NCI-H82 (cell line): ENCODE measurements at places on chromosomes 5 and 9.

DNA sequence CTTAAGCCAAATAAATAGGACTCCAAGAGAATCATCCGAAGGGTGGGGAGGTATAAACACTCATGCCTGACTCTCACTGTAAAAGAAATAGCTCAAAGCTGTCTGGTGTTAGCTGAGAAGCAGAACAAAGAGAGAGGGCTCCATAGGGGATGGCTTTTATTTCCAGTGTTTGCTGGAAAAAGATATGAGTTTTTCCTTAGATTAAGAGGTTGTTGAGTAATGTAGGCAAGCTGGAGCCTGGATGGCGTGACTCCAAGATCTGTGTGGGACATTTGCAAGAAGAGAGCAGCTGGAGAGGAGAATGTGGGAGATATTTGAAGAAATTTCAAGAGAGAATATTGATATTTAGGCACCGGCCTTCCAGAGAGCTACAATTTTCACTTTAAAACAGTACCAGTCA lies 793.7 kb upstream of the RGMB start:
- no peak for DNase-seq

GRCh38 chr5:17115855-17116254 lies 101.6 kb upstream of the BASP1 start:
- DNase-seq = peak; percentile 10

GRCh38 chr9:4849369-4849768 lies 56.6 kb downstream of the RCL1 start:
- no peak for DNase-seq

- DNase-seq = no peak
Observed at GRCh38 chr9:22170990-22171670, 162.0 kb upstream of the CDKN2B start.

DNA sequence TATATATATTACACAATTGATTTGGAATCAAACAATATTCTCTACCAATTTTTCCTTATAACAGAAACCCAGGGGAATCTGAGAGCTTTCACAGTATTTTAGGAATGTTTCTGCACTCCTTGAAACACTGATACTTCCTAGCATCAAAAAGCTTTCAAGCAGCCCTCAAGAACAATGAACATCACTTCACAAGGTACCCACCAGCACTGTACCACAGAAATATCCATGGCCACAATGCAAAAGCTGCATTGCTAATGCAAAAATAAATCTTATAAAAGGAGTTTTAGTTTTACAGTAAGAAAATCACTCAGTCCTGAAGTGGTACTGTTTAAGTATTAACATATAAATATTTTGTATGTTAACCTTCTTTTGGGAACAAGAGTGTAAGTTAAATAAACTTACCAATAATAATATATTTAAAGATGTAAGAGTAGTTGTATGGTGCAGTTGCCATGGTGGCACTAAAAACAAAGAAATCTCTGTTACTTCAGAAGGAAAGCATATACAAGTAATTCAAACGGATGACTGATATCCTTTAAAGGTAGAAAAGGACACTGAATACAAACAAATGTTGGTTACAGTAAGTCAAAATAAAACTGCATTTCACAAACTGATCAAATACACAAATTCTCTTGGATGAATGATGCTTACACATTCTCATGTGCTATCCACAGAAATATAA lies 8.6 kb downstream of the RAB14 start:
- DNase-seq = no peak

DNA sequence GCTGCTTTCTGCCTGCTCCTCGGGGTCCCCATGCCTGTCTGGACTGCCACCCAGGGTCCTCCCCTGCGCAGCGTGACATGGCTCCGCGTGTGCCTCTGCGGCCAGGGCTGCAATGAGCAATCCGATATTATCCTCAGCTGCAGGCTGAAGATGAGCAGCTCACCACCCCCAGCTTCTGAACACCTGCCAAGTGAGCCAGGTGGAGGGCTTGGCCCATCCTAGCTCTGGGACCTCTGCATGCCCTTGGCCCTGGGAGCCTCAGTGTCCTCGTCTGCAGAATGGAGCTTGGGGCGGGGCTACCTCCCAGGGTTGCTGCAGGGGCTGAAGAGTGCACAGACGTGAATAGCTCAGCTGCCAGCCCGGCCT lies 4.1 kb upstream of the MYMK start:
- no peak for DNase-seq

DNA sequence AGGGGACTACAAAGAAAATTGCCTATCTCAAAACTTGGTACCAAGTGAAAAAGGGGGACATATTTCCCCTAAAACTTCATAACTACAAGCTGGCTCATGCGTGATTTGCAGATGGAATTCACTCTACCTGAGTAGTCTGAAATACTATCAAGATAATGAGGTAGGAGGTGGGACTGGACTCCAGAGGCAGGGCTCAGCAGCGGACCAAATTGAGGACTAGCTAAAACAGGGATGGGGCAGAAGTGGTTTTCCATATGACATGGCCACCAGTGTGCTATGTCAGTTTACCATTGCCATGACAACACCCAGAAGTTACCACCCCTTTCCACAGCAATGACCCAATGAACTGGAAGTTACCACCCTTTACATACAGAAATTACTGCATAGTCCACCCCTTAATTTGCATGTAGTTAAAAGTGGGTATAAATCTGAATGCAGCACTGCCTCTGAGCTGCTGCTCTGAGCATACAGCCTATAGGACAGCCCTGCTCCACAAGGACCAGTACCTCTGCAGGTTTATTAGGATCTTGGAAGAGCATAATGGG lies 30.4 kb upstream of the TESK1 start:
- no peak for DNase-seq

- no peak for DNase-seq
Observed at GRCh38 chr5:62969409-62970120, 390.9 kb downstream of the LRRC70 start.

DNA sequence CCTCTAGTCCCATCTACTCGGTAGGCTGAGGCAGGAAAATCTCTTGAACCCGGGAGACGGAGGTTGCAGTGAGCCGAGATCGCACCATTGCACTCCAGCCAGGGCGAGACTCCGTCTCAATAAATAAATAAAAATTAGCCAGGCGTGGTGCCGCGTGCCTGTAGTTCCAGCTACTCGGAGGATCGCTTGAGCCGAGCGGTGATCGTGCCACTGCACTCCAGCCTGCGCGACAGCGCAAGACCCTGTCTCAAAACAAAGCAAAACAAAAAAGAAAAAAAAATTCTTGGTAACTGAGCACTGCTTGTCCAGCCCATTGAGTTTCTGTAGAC lies 710 bp upstream of the WDR55 start:
- DNase-seq = no peak

GRCh38 chr5:2330325-2331130 lies 420.9 kb downstream of the IRX2 start:
- DNase-seq = no peak

DNA sequence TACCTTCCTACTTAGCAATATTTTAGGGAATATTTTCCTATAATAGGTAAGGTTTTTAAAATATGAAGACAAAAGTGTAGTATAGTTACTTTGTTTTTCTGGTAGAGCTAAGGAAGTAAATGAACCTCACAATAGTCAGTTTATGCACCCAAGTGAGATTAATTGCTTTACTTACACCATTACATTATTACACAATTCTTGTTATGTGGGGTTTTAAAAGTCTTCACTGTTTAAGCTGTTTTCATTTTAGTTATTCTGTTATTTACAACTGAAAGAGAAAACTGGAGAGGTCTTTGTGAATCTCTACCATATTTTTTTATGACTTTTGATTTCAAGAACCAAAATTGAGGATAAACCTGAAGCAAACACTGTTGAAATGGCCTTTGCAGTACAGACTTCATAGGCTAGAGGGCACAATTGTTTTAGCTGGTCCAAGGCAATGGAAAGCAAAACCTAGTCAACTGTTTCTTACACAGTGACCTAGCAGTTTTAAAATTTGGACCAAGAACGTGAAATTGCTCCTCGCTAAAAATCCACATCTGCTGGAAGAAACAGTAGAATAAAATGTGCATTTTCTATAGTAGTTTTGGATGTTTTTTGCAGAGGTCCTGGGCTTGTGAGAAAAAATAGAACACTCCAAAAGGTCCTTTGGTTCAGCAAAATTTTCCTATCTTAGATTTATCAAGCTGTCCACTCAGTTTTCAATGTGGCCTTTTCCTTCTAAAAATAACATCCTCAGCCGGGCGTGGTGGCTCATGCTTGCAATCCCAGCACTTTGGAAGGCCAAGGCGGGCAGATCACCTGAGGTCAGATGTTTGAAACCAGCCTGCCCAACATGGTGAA lies 66.4 kb upstream of the FER start:
- peak; percentile 55 for DNase-seq

- DNase-seq = no peak
Observed at GRCh38 chr9:123331346-123332060, 24.5 kb upstream of the CRB2 start.

- DNase-seq = no peak
Observed at GRCh38 chr9:134556531-134557068, 85.0 kb upstream of the COL5A1 start.

DNA sequence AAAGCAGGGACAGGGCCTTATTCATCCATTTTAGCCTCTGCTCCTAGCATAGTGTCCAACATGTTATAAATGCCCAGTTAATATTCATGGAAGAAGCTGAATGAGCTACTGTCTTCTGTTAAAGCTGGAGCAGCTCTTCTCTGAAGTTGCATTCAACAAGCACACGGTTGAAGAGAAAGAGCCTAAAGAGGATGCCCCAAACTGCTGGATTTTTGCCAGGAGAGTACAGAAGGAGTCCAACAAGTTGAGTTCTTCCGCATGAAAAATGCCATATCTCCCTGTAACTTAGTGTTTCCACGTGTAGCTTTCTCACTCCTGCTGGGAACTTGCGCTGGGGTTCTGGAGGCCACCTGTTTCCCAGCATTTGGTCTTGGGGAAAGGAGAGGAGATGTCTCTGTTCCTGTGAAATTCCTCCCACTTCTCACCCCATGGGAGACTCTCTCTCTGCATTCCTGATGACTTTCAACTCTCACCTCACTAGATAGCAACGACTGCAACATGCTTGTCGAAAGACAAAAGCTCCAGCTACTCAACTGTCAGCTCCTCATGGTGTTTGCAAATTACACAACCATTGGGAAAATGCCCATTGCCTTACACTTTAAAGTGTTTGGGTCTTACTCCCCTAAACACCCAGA lies 122.8 kb downstream of the KIF4B start:
- DNase-seq = no peak

DNA sequence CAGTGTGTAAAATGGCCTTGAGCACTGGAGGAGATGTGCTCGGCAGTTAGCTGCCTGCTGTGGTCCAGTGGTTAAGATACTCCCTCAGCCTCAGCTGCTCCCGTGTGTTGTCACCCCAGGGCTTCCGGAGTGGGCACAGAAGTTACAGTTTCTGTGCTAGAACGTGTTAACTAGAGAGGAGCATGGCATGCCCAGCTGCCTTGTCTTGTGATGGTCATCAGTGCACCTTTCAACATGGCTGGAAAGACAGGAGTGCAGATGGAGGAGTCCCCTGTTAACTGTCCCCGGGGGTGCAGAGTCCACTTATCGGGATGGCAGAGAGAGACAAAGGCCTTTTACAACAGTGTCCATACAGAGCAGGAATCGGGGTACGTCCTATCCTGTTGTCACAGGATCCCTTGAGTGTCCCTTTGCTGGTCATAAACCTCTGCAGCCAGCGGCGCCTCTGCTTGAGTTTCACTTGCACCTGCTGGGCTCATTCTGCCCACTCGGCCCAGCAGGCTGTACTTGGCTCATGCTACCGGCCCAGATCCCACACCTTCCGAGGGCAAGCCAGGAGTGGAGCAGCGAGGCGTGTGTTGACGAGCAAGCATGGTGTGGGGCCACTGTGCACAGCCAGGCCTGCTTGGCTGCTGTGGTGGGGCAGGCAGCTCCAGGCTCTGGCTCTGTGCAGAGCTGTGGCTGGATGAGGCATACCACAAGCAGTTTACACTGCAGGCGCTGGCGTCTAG lies 112.6 kb downstream of the EHMT1 start:
- no peak for DNase-seq

GRCh38 chr5:56415356-56415765 lies 182.2 kb upstream of the ANKRD55 start:
- DNase-seq = no peak

DNA sequence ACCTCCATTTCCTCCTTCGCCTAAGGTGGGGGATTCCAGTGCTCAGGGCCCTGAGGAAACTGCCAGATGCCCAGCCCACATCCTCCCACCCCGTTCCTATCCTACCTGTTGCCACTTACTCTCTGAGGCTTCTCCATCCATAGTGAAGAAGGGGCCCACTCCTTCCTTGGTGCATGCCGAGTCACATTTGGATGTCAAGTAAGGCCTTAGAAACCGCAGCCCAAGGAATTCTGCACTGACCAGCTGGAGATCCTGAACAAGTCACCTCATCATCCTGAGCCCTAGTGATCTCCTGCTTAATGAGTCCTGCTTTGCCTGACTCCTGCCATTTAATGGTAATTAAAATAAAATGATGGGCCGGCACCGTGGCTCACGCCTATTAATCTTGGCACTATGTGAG lies 6.7 kb upstream of the TNIP1 start:
- DNase-seq = peak; percentile 57

GRCh38 chr5:88602584-88602983 lies 280.4 kb downstream of the MEF2C start:
- peak; percentile 43 for DNase-seq

GRCh38 chr9:36101916-36102741 lies 34.4 kb upstream of the GLIPR2 start:
- no peak for DNase-seq

- DNase-seq = no peak
Observed at GRCh38 chr5:43422143-43422542, 10.0 kb upstream of the CCL28 start.

DNA sequence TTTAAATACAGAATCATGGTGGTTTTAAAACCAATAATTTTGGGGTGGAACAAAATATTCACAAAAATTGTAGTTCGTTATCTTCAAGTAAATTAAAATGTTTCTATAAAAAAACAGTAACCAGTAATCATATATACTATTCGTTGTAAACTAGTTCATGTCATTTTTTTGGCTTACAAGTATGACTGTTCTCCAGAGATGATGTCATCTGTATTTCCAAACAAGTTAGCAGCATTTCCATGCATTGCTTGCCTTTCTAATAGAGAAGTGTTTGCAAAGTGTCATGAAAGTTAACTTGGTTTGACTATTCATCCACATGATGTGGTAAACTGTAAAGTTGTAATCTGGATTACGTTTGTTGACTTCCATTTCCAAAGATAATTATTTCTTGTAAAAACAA lies 717.9 kb upstream of the ADAMTS16 start:
- DNase-seq = no peak

DNA sequence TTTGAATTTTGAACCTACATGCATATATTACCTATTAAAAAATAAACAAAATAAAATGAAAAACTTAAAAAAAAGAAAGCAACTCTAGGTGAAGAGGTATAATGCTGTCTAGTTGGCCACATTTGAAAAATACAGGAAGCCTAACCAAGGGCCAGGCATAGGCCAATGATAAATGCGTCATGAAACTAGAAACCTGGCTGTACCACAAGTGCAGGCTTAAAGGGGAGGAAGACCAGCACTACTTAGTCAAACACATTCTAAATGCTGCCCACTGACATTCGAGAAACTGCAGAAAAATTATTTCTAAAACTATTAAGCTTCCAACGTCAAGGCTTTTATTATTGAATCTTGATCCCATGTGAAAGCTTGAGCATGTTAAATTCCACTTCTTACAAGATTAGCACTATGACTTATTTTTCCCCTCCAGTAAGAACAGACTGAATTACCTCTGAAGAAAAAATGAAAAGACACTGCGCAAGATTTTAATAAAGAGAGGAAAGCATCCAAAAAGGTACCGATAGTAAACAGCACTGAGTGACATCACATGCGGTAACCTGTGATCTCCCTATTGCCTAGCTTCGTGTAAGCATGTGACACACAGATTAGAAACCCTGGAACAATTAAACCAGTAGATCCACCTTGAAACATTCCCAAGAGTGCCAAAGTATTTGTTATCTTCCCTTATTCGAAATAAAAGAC lies 16.2 kb downstream of the CDC14B start:
- DNase-seq = no peak
